ENCODE measurements at places on chromosomes 6 and 20.

- peak; percentile 85 for DNase-seq
Measured at GRCh38 chr6:37207903-37208456, 38.0 kb downstream of the PIM1 start.

- no peak for DNase-seq
Measured at GRCh38 chr6:106901062-106901461, 73.5 kb downstream of the CD24 start.

- no peak for DNase-seq
Measured at GRCh38 chr20:59736366-59736765, 132.0 kb downstream of the PHACTR3 start.

GRCh38 chr20:58393299-58393698, 4.3 kb downstream of the VAPB start:
- no peak for DNase-seq

DNA sequence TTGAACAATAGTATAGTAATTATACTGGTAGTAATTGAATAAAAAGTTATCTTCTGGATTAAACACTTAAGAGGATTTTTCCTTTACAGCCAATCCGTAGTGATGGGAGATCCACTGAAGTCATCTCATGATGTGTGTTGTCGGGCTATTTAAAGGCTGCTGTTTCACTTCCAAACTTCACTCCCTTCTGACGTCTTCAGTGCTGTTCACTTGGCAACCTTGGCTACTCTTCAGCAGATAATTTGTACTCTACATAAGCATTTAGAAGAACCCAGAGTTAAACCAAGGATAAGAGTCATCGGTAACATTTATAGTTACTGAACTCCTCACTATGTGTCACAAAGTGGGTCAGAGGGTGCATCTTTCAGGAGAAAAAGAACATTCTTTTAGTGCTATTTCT, 179.1 kb upstream of the EYA4 start:
- no peak for DNase-seq

DNA sequence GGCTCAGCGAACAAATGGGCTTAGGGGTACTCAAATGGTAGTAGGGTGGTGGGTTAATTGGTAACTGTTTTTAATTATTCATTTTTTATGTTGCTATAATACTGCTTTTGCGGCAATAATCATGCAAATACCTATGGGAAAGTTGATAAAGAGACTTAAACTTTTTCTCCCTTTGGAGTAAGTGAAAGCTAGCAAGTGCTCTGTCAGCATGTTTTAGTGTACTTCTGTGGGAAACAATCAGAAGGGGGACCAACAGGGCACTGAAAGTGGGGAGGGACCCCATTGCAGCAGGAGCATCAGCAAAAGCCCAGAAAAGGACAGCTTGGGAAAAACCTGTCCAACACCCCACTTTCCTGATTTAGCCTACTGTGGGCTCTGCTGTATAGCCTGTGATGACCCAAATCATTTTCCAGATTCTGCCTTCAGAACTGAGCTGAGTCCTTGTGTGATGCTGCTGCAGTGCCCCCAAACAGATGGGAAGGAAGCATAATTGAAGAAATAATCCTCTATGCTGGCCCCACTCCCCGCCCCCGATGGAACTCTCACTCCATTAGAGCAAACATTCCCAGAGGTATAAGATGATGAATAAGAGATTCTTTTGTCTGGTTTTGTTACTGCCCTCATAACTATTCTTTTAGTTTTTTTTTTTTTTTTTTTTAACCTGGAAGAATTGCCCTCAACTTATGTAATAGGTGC, 322.8 kb downstream of the CD83 start:
- no peak for DNase-seq

- DNase-seq: no peak
Measured at GRCh38 chr6:62528894-62529526, 243.0 kb upstream of the KHDRBS2 start.

GRCh38 chr6:144343701-144344428, 58.7 kb downstream of the UTRN start:
- DNase-seq: no peak

DNA sequence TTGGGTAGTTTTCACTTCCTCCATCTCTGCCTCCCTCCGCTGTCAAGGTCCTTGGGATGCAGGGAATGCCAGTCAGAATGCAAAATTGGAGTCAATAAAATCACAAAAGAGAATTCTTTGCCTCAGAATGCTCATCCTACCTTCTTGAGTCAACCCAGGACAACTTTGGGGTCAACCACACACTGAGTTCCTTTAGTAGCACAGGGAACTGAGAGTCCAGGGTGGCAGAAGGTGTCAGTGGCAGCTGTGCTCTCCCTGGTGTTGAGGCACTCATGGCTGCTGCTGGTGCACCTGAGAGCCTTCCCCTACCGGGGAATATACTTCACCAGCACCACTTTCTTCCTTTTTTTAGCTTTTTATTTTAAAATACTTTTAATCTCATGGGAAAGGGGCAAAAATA, 829 bp upstream of the NOTCH4 start:
- DNase-seq: no peak

DNA sequence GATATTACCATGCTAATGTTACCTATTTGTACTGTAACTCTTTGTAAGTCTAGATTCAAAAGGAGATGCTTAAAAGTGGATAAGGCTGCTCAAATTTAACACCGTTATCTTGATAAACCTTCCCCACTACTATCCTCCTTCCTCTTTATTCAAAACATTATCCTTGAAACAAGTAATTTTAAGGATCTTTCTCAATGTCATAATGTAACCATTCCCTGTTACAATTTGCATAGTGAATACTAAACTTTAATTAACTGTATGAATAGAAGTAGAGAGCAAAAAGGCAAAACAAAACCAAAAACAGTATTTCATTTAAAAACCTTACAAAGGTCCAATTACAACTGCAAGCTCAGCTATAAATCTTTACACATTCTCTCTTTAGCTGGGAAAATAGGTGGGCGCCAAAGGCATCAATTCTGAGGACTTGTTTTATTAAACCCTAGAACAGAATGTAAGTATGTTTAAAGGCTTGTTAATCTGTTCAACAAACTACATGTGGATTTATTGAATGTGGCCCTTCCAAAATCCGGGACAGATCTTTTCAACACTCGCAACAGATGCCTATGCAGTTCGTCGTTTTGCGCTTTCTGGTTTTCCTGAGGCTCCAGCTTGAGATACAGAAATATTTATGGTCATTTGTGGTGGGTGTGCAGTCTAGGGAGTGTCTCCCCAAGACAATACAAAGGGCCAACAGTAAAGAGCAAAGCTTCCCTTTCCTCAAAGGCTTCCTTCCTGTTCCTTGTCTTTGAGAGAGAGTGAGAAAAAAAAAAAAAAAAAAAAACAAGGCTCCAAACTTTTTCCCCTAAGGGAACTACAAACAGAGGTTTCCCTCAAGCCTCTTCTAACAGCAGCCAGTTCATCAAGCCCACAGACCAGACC, 15.1 kb downstream of the KIF13A start:
- no peak for DNase-seq

- DNase-seq: peak; percentile 33
Measured at GRCh38 chr6:99471638-99472037, 43.6 kb downstream of the USP45 start.

Data from body of pancreas (tissue), 4 donors.